NCI-H345 (cell line): ENCODE measurements at places on chromosomes 12 and 14.
A peak's percentile ranks its signal among the peaks of the same experiment; 100 is the strongest.

GRCh38 chr14:58060898-58061297 lies 91.1 kb downstream of the ARMH4 start:
- DNase-seq = no peak

- no peak for DNase-seq
These were observed 158.1 kb downstream of the FLRT2 start for GRCh38 chr14:85688006-85688405.

GRCh38 chr14:24381363-24382063 lies 13.5 kb downstream of the NFATC4 start:
- no peak for DNase-seq

- no peak for DNase-seq
These were observed 270.7 kb downstream of the ALG10 start for GRCh38 chr12:34292736-34293625.

GRCh38 chr14:105484069-105484996 lies 2.4 kb upstream of the CRIP1 start:
- no peak for DNase-seq

GRCh38 chr14:105857220-105857825 lies 330.9 kb downstream of the TMEM121 start:
- DNase-seq = no peak

- DNase-seq = no peak
These were observed 105.6 kb downstream of the SLC25A47 start for GRCh38 chr14:100428727-100429126.

DNA sequence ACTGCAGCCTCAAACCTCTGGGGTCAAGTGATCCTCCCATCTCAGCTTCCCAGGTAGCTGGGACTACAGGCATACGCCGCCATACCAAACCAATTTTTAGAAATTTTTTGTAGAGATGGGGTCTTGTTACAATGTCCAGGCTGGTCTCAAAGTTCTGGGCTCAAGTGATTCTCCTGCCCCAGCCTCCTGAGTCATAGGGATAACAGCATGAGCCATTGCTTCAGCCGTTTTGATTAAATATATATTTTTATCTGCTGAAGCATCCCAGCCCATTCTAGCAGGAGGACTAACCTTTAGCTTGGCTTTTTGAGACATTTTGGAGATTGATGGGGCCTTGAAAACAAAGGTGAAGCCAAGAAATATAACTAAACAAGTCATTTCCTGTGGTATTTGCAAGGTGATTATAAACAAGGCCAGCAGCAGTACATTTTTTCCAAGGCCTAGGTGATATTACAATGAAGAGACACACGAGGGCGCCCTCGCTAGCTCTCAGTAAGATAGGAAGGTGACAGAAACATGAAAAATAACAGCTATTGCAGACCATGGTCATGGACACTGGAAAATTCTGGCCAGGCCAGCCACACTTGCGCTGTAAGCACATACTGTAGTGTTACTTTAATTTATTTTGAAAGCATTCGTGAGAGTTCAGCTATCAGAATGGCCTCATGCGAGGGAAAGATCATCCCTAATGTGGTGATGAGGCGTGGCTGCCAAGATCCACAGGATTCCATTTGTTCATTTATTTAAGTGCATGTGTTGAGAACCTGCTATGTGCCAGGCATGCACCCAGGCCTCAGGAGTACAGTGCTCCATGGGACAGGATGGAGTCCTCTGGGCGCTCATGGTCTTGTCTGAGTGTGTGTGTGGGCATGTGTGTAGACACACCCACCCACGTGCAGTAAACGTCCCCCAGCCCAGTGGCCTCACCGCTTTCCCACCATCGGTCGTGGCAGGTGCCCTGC lies 63.5 kb downstream of the DGLUCY start:
- peak; percentile 60 for DNase-seq

DNA sequence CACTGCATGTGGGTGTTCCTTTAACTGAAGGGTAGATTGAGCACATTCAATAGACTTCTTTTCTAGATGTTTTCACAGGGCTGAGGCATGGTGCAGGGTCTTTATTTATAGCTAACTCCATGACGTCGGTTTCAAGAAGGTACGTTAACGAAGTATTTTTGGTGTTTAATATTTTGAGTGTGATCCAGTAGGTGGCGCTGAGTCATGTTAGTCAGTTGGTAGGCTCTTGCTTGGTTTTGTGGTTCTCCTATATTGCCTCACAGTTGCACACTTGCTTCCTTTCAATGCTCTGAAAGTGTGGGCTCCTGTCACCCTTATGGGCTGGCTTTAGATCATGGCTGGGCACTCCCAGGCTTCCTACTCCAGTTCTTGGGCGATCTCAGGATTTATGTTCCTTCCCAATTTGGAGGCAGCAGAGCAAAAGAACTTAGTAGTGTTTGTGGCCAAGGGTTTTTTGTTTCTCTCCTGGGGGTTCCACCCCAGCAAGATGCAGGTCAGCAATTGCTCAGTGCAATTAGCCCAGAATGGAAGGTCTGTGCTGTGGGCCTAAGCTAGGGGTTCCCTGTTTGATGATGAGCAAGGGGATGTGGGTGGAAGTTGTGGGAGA lies 471.6 kb upstream of the FOXG1 start:
- DNase-seq = no peak

DNA sequence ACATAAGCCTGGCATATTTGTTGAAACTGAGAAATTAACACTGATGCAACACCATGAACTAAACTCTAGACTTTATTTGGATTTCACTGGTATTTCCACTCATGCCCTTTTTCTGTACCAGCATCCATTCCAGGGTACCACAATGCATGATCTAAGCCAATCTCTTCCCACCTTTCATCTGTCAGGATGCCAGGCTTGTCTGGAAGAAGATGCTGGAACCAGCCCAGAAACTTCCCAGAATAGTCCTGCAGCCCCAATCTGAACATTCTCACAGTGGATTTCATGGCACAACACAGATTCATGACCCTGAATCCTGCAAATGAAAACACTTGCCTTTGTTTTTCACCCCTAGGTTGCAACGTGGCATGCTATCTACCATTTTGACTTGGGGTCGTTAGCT lies 189.3 kb upstream of the LHX5 start:
- DNase-seq = no peak

GRCh38 chr14:50049703-50050570 lies 66.4 kb downstream of the VCPKMT start:
- no peak for DNase-seq
